Stimulated activated CD4-positive, alpha-beta T cell treated with anti-CD3 and anti-CD28 coated beads, Interleukin-4, amount 100 ng/mL, for 1 hour (primary cell): ENCODE measurements at places on chromosomes 1 and 21.
A peak's percentile ranks its signal among the peaks of the same experiment; 100 is the strongest.

- no peak for DNase-seq
These were observed 28.5 kb downstream of the KNCN start for GRCh38 chr1:46522969-46523320.

DNA sequence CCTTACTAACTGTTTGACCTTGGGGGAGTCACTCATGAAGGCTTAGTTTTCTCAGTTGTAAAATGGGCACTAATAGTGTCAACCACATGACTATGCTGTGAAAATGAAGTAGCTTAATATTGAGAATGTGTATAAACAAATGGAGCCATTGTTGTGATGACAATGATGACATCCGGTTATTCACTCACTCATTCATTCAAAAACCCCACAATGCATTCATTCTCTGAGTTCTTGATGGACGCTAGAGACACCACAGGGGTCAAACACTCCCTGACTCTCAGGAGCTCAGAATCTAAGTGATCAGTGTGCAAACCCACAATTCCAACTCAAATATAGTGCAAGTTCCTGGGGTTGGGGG, 138.9 kb downstream of the FOXD2 start:
- no peak for DNase-seq

GRCh38 chr1:31624731-31625514, 7.4 kb downstream of the HCRTR1 start:
- DNase-seq: no peak

GRCh38 chr1:200228486-200228885, 181.3 kb downstream of the ZNF281 start:
- DNase-seq: no peak

DNA sequence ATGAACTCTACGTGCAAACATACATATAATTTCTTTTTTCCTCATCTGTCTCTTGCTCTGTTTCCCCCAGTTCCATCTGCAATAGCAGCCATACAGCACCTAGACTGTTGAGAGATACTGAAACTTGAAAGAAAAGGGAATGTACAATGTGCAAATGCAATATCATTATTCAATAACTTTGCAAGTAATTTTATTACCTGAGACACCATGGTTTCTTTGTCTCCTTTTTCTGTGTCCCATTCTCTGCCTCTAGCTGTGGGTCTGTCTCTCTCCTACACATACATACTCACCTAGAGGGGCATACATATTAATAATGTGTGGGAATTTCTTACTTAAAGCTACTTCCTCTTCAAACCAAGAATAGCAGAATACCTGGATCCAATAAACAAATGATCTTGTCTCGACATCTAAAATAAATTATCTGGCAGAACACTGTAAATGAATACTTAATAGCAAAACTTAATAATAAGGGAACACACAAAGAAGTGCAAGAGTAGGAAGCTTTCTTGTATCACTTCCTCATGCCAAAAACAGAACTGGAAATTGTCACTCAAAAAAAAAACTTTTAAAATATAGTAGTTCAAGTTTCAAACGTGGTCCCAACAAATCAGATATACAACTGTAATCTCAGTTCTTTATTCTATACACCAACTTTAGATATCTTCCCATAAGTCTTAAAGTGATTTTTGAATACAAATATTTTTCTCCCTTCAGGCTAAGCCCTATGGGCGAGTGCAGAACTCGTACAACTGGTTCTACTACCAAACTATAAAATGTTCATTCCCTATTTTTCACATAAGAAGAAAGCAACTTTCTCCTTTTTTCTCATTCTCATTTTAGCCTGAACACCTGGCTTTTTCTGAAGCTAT, 194.6 kb downstream of the NRIP1 start:
- no peak for DNase-seq

DNA sequence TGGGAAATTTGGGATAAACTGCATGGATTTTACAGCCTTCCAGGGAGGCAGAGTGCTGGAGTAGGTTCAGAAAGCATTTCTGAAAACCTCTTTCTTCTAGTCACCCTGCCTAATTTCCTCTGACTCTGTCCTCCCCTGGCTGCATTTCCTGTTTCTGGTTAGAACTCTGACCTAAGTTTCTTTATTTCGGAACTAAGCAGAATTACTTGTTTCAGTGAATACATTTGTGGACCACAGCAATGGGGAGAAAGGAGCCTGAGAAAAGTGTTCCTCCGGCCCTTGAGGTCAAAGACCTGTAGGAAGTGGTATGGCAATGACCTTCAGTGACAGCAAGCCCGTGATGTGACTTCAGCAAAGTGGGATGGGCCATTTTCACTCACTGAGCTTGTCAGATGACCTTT, 173.4 kb upstream of the RUNX1 start:
- no peak for DNase-seq

DNA sequence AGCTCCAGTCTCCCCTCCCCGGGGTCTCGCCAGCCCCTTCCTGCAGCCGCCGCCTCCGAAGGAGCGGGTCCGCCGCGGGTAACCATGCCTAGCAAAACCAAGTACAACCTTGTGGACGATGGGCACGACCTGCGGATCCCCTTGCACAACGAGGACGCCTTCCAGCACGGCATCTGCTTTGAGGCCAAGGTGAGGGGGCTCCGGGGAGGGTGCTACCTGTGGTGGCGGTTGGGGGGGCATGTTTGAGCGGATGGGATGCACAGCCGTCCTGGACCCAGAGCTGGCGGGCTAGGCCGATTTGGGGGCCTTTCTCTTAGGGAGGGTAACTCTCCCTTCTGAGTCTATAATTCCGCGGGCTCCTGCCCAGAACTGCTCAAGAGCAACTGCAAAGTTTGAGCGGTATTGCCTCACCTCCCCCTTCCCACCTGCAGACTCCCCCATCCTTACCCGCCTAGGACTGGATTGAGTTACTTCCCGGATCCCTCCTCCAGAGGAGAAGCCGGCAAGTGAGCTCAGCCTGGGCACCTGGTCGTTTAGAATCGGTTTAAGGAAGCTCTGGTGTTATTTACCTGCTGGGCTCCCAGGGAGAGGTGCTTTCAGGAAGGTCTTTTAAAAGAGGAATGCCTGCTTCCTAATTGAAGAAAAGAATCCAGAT, 730 bp downstream of the NOS1AP start:
- peak; percentile 11 for DNase-seq
